ENCODE measurements at places on chromosomes 7 and 10.

DNA sequence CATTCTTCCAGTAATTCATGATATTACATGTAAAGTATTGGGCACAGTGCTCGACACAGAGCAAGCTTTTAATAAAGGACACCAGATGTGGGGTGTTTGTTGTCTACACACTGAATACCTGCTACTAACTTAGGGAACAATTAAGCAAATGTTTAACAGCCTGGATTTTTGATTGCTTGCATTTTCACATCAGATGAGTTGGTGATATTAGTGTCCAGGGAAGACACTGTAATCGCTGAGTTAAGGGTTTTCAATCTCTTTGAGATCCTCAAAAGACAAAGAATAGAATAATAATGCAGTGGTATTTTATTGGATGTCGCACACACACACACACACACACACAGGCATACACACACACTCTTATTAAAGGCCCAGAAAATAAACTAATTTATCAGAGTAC lies 79.1 kb downstream of the VIM start:
- no peak for DNase-seq

GRCh38 chr10:89213191-89213808 lies 6.2 kb upstream of the CH25H start:
- no peak for DNase-seq

- no peak for DNase-seq
Measured at GRCh38 chr10:121695731-121696464, 97.7 kb upstream of the FGFR2 start.

GRCh38 chr10:17817790-17818189 lies 8.6 kb downstream of the MRC1 start:
- DNase-seq: no peak

DNA sequence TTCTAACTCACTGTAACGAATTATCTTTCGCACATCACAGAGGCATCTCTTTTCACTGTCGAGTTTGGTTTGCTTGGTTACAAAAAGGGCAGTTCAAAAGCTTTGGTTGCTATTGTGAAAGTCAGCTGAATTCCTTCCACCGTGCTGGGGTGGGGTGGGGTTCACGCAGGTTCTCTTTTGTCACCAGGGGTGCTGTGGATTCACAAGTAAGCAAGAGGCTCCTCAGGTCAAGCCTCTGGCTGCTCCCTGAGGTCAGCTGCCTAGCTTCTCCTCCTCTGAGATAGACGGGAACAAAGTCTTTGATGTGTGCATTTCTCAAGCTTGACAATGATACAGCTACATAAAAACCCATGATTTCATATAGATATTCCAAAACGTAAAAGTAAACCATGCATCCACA lies 47.7 kb downstream of the EGFR start:
- DNase-seq: no peak

GRCh38 chr7:107494315-107494751 lies 24.5 kb downstream of the GPR22 start:
- no peak for DNase-seq

DNA sequence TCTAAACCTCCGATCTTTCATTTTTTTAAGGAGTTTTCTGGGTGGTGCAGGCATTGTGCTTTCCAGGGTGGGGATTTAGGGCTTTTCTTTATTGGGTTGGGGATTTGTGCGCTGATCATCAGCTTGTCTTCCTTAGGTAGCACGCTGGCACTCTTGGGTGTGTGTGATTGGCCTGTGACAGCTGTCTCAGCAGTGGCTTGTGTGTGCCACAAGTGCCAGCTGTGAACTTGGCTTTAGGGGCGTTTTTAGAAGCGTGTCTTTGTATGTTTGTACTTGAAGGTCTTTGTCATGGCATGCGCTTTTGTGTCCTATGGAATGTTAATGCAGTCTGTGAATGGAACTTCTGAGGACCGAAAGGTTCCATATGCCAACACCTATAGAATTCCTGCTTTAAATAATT lies 788 bp downstream of the AKAP9 start:
- peak; percentile 74 for DNase-seq

DNA sequence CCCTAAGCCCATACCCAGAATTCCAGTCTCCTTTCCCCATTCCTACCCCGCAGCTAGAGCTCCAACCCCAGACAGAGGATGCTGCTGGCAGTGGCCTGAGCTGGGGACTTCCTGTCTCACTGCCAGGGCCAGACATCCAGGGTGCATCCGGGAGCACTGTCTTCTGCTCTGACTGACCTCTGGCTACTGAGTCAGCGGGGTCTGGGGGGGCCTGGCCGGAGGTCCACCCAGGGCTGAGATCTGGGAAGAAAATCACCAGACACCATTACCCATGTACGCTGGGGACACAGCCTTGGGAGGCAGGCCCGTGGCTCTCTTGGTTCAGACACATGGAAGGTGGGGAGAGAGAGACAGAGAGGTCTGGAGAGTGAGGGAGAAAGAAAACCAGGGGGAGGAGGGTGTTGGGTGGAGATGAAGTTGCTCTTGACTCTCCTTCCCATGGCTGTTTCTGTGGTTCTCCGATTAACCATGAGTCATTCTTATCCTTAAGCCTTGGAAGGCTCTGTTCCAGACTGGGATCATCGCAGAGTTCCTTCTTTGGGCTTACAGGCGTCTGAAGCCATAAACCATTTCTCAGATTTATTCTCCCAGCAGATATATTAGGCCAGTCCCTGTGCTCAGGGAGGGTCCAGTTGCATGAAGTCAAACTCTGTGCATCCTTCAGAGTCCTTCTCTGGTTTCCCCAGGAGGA lies 23.6 kb downstream of the TSPAN15 start:
- DNase-seq: no peak

- peak; percentile 66 for DNase-seq
Measured at GRCh38 chr7:80721883-80722615, 83.6 kb downstream of the CD36 start.

- no peak for DNase-seq
Measured at GRCh38 chr10:18767981-18768380, 108.8 kb downstream of the ARL5B start.

GRCh38 chr10:133238466-133238804 lies 780 bp downstream of the VENTX start:
- DNase-seq: no peak

DNA sequence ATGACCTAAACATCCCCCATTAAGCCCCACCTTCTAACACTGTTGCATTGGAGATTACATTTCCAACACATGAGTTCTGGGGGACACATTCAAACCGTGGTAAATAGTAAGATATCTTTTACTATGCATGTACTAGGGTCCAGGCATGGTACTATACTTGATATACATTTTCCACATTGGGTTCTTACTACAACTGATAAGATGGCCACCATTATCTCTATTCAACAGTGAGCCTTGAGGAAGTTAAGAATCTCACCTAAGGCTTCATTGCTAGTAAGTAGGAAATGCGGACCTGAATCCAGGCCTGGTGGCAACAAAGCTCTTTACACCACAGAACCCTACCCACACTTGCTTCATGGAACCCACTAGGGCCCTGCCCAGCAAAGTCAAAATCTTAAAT lies 5.7 kb downstream of the PANK1 start:
- DNase-seq: no peak

GRCh38 chr7:23467806-23468525 lies 2.3 kb downstream of the IGF2BP3 start:
- DNase-seq: no peak
